Jurkat, Clone E6-1 (cell line): ENCODE measurements at places on chromosomes 4 and X.

DNA sequence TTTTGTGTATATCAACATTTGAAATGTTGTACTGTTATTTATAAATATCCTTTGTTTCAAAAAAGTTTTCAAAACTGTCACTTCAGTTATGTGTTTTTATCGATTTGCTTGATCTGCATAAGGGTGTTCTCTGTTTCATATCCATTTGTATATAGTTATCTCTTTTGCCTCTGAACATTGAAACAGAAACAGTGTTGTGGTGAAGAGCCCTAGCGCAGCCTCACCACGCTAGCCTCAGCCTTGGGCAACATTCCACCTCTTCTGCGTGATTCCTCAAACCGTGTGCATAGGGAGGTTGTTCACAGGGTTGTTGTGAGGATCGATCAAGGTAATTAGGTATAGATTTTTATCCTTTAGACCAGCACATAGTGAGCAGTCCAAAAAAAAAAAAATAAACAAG is 287.0 kb upstream of the GALNT7 start:
- no peak for DNase-seq

- no peak for DNase-seq
Measured at GRCh38 chrX:41946989-41947612, 23.7 kb upstream of the CASK start.

DNA sequence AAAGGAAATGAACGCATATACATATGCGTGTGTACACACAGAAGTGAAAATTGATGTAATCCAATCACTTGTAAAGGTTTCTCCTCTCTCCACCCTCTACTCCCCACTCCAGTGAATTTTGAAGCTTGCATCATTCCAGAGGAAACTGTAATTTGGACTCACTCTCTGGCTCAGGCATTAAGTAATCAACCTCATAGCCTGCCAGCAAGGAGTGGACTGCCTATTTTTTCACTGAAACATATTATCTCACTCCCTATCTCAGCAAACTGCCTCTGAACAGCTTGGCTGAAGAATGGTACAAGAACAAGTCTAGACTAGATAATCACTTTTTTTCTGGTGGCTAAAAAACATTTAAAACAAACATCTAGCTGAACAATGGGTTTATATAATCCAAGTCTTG is 124.2 kb downstream of the C4orf51 start:
- DNase-seq: no peak

GRCh38 chrX:124215786-124216185 is 116.7 kb upstream of the TEX13D start:
- DNase-seq: peak; percentile 72

GRCh38 chrX:40987413-40987812 is 97.8 kb upstream of the USP9X start:
- no peak for DNase-seq

DNA sequence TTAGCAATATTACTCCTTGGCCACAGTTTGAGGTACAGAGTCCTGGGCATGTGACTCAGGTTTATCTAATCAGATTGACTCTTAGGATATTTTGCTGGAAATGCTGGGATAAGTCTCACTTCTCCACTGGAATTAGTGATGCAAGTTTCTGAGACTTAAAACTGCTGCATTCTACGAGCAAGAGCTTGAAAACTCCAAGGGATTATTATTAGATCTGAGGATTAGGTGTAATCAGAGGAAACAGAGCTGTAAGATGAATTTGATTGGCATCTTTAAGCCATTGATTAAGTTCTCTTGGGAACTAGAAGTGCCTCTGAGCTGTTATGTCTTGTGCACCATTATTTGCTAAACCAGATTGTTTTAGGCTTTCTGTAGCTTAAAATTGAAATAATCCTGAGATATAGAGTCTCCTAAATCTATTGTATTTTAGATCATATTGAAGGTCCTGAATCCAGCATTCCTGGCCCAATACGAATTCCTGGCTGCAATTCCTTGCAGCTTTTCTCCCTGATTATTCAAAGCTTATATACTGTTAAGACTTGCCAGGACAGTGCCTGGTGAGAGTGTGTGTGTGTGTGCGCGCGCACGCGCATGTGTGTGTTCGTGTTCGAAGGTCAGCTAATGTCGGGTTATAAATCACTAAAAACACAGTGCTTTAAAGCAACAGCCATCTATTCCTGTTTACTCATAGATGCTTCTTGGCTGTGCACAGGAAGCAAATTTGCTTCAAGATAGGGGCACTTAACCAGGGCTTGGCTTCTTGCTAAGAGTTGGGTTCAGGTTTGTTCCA is 735.1 kb downstream of the STIM2 start:
- DNase-seq: no peak

DNA sequence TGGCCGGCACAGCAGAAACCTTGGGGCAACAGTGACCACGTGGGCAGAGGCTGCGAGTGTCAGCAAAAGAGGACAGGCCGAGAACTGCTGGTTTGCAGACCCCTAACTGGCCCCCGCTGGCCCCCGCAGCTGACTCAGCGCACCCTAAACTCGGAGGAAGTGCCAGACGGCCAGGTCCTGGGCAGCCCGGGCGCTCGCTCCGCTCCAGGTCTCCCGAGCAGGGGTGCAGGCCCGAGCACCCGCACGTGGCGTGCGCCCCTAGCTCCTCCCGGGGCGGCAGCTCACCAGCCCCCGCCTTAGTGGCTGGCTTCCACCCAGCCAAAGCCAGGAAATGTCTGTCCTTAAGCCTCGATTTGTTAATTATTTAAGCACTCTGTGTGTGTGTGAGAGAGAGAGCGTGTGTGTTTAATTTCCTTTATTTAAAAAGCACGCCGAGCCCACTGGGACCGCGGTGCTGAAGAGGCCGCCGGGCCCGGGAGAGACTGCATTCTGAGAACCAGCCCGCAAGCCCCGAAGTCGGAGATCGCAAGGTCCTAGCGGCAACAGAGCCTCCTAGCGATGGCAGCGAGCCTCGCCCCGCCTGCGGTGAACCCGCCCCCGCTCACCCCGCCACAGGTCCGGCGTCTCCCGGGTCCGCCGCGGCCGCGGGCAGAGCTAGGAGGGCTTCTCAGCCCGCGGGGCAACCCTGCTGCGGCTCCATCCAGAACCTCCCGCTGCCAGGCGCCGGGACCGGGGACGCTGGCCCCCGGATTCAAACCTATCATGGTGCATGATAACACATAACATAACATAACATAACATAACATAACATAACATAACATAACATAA is 45.9 kb upstream of the CDKN2AIP start:
- DNase-seq: peak; percentile 37

DNA sequence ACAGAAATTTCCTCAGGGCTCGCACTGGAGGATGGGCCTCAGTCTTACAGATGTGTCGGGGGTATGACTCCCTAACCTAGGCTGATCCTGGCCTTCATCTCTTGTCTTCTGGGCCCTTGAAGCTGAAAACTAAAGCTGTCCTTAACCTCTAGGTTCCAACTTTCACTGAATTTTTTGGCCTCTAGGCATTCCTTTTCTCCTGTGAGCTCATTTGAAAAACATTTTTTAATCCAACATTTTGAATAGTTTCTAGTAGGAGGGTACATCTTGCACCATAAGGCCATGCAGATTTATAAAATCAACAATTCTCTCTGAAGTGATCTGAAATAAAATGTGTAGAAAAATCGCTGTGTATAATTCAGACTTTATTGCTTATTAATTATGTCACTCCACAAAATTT is 19.7 kb downstream of the RWDD4 start:
- DNase-seq: no peak

DNA sequence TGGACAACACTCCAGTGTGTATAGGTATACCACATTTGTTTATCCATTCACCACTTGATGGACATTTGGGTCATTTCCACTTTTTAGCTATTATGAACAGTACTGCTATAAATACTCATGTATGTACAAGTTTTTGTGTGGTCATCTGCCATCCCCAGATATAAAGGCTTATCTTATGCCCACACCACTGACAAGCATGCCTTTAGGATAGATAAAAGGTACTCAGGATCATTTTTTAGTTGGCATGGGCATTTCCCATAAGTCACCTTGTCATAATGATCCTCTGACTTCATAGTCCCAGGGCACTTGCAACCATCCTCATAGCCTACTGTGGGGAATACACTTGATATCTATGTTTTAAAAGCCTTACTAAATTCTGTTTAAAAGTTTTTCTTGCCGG is 6.3 kb downstream of the AWAT1 start:
- DNase-seq: no peak

GRCh38 chr4:140799686-140800225 is 43.6 kb upstream of the TBC1D9 start:
- DNase-seq: no peak

DNA sequence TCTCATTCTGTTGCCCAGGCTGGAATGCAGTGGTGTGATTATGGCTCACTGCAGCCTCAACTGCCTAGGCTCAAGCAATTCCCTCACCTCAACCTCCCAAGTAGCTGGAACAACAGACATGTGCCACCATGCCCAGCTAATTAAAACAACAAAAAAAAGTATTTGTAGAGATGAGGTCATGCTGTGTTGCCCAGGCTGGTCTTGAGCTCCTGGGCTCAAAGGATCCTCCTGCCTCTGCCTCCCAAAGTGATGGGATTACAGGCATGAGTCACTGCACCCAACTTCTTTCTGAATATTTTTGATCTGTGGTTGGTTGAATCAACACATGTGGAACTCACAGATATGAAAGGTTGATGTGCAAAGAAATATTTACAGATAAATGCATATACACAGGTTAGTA is 18.5 kb upstream of the SEPTIN11 start:
- DNase-seq: no peak
